Putamen (tissue), 1 donor: ENCODE measurements at places on chromosomes 11 and 22.

DNA sequence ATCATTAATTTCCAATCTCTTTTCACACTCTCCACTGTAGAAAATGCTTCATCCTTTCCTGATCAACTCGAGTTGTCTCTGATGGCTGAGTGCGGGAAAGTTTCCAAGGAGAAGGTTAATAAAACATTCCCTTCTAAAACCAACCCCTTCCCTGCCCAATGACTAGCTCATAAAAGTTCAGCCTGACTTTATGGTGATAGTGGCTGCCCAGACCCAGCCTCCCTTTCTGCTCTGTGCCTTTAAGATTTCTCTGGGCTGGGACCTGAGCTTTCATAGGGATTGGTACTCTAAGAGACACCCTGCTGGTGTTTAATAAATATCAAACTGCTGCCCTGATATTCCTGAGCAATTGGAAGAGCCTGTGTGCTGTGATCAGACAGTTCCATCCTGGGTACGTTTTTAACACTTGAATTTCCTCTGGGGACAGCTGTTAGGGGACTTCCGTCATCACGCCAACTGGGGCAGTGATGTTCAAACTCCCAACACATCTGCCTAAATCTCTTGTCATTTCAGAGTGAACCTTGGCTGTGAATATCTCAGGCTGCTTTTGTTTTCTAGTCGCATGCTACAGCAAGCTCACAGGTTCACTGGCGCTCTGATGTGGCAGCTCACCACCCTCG is 195.0 kb upstream of the KIRREL3 start:
- no peak for DNase-seq

DNA sequence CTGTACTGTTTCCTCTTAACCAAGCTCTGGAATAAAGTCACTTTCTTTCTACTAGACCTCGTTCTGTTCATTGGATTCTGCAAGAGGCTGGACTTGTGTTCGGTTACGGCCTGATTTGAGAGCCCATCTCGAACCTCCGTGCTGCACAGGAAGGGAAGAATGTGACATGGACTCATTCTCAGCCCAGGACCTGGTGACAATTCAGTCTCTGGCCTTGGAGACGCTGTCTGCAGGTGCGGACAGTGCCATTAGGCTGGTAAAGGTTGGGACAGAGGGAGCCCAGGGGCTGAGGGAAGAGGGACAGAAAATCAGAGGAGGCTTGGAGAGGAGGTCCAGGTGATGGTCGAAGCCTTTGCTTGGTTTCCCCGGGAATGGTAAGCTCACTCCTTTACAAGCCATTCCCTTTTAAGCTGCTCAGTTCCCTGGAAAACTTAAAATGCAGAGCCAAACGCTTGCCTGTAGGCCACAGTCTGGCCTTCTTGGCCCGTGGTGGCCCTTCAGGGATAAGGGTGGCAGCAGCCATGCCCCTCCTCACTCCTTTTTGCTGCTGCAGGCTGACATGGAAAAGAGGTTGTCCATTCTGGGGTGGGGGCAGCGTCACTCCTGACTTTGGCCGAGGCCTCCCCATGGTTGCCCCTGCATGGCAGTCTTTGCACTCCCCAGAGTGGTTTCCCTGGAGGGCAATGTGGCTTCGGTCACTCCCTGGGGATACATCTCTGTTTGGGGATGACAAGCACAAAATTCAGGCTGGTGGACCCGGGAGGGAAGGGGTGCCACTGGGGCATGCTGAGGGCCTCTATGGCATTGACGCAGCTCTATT is 52.3 kb downstream of the SHISAL1 start:
- DNase-seq = no peak

DNA sequence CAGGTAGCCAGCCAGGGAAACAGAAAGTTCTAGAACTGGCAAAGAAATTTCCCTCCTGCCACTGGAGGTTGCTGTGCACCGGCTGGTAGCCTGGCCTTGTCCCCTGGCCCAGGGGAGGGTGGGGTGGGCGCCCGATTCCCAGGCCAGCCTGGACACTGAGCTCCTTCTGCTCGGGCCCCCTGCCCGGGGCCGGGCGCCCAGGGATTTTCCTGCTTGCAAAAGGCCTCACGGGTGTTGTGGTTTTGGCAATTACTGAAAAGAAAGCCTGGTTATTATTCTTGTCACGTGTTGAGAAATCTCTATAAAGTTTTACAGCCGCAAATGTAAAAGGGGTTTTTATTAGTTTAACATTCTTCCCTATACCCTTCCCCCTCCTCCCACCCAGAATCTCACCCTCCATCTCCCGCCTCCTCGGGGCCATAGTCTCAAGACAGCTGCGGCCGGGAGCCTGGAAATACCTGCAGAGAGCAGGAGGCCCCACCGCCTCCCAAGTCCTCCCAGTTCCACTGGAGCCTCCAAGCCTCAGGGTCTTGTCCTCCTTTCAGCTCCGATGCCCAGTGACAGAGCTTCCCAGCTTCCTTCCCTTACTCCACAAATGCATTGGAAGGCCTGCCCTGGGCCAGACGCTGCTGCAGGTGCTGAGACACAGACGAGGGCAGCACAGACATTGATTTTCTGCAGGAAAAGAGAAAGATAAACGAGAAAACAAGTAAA is 1515.6 kb downstream of the TBC1D22A start:
- DNase-seq = peak; percentile 65

DNA sequence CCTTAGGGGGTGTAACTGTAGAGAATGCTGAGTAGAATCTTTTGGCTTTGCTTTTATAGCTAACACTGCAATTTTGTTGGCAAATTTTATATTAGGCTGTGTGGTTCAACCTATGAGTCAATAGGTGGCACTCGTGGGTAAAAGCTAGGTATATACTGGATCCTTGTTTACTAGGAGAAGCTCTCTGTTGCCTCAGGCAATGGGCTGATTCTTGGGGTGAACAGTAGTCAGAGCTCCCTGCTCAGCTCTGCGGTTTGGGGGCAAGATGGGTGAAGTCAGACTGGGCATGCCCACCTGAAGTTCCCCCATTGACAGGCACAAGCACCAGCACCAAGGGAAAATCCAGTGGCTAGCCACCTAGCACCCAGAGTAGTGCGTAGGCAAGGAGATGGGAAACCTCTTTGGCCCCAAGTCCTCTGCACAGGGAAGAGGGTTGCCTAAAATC is 238.7 kb downstream of the FAM181B start:
- no peak for DNase-seq

DNA sequence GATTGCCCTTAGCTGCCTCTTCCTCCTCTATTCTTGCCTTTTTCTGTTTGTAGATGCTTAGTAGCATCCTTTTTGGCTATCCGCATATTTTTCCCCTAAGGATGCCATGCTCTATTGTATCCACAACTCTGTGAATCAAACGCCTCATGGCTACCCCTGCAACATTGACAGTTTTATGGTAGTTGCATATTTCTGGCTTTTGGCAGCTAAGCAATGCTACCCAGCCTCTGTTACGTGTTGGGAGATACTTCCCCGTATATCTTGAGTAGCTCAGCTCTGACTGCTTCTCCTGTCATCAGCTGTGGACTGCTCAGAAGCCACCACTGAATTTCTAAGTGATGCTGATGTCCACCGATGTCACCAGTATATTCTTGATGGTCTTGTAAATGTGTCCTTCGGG is 15.1 kb upstream of the SLC3A2 start:
- no peak for DNase-seq

DNA sequence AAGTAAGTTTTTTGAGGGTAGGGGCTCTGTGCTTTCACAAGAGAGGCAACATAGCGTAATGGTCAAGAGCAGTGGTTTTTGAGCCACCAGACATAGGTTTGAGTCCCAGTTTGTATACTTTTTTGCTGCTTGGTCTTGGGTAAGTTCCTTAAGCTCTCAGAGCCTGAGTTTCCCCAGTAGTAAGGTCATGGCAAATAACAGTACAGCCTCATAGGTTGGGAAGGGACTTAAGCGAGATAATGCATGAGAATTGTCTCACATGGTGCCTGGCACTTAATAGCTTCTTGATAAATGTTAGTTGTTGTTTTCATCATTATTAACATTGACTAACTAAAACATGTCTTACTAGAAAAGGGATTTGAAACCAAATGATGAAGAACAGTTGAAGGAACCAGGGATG is 83.1 kb downstream of the ARFGAP2 start:
- no peak for DNase-seq

DNA sequence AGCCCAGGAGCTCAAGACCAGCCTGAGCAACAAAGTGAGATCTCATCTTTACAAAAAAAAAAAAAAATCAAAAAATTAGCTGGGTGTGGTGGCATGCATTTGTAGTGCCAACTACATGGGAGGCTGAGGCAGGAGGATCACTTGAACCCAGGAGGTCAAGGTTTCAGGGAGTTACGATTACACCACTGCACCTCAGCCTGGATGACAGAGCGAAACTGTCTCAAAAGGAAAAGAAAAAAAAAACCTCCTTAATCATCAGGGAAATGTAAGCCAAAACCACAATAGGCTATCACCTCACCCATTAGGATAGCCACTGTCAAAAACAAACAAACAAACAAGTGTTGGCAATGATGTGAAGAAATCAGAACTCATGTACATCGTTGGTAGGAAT is 13.4 kb downstream of the DGCR2 start:
- no peak for DNase-seq

GRCh38 chr11:1015064-1015463 is 21.5 kb downstream of the MUC6 start:
- no peak for DNase-seq

DNA sequence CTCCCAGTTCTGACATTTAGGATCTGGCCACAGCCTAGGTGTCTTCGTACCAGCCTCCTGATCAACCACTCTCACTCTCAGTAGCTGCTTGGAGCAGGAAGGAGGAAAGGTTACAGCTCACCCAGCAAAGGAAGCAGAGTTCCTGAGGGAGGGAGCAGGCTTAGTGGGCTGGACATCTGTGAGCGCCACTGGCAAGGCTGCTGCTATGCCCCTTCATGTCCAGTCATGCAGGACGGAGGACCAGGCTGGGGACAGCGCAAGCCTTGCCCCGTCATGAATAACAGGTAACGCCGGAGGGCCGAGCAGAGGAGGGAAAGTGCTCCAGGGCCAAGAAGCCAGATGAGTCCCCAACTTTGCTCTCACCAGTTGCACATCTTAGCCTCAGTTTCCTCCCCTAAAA is 25.8 kb downstream of the TPST2 start:
- no peak for DNase-seq

DNA sequence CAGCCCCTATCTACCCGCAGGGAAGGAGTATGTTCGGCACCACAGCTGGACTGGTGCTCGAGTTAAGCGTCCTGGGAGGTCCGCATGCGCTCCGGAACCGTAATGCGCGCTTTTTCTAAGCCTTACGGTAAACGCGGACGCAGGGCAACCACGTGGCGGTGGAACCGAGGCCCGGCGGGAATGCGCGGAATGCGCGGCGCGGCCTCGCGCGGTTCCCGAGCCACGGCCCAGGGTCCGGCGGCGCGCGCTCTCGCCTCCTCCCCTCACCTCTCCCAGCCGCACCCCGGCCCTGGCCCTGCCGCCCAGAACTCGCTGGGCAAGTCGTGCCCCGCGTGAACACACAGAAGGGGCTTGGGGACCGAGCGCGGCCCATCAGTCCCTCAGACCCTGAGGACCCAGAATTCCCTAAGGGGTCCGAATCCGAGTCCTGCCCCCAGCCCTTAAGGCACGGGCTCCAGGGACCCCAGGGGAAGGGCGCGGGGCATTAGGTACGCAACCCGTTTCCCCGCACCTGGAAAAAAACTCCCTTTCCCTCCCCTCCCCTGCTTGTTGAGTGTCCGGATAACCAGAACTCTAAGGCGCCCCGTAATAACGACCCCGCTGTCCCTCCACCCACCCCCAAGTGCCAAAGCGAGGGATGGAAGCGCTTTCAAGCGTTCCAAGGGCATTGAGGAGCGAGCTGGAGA is 4.3 kb upstream of the CCND1 start:
- DNase-seq = peak; percentile 40

GRCh38 chr22:46915950-46916730 is 153.7 kb downstream of the TBC1D22A start:
- DNase-seq = no peak

DNA sequence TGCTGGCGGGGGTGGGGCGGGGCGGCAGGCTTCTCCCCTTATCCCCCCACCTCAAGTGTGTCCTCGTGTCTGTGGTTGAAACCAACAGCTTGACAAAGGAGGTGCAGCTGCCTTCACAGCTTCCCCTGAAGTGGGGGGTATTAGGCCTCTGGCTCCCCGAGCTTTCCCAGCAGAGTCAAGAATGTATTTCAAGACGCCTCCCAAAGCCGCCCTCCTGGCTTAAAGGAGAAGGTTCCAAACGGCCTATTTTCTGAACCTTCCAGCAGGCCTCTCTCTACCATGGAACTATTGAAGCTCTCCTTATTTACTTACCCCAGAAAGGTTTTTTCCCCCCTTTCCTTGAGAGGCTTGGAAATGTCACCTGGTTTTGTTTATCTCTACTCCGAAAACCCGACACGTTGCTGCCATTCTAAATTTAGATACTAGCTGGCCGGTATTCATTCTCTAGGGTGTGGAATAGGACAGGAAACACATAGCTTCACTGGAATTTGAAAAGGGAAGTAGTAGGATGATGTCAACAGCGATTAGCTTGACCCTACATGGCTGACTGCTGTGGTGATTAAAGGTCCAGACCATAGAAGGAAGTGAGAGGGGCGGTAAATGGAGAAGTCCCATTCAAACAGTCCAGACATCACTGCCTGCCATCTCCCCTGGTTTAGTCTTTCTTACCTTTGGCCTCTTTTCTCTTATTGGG is 671 bp upstream of the PICALM start:
- DNase-seq = peak; percentile 65

DNA sequence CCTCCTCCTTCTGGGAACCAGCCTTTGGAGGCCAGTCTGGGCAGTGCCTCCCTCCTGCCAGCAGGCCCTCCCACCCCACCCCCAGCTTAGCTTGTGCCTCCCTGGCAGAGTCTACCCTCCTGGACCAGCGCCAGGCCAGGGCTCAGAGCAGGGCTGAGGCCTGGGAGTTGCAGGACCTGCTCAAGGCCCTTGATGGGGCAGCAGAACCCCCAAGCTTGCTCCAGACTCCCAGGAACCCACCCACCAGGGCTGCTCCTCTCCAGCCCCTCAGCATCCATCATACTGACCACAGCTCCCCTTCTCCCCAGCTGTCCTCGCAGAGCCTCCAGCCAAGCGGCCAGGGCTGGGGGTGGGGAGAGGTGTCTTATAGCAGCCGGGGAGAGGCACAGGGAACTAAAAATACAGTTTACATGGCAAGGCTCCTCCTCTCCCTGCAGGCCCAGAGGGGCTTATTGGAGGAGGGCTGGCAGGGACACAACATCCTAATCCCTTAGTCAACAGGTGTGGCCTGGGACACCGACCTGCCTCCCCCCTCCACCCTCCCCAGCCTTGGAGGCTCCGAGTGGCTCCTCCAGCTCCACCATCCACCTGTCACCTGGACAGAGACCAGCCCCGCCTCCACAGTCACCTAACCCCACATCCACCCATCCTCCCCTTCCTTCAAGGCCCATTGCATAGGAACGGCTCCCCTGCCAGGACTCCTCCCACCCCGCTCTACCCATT is 5.2 kb upstream of the MB start:
- DNase-seq = no peak
